Activated T-helper 1 cell treated with anti-CD3 and anti-CD28 coated beads, Interleukin-12 subunit alpha, Interleukin-12 subunit beta, Interleukin-2, Interleukin-4 antibody, amounts not matched to agents 30 ng/mL and 10 ng/mL and 1 ng/mL, durations not matched to agents 14 hours and 24 hours and 36 hours (primary cell): ENCODE measurements at places on chromosomes 12 and 14. TPM values are rescaled to one million over a fixed set of nuclear protein-coding genes. Genes with fewer than 3 reads are reported as not detected.

- peaks cover 2% of the 10 kb centered on the region for H3K27me3 ChIP-seq
- H3K36me3 ChIP-seq, result no peaks in the 10 kb centered on the region
- no peak for DNase-seq
- no peaks in the 10 kb centered on the region for H3K4me1 ChIP-seq
- H3K27ac ChIP-seq, result no peak overlapping the region
- no peak overlapping the region for H3K4me3 ChIP-seq
Measured at GRCh38 chr14:96050482-96050881, 11.3 kb downstream of the C14orf132 start.

DNA sequence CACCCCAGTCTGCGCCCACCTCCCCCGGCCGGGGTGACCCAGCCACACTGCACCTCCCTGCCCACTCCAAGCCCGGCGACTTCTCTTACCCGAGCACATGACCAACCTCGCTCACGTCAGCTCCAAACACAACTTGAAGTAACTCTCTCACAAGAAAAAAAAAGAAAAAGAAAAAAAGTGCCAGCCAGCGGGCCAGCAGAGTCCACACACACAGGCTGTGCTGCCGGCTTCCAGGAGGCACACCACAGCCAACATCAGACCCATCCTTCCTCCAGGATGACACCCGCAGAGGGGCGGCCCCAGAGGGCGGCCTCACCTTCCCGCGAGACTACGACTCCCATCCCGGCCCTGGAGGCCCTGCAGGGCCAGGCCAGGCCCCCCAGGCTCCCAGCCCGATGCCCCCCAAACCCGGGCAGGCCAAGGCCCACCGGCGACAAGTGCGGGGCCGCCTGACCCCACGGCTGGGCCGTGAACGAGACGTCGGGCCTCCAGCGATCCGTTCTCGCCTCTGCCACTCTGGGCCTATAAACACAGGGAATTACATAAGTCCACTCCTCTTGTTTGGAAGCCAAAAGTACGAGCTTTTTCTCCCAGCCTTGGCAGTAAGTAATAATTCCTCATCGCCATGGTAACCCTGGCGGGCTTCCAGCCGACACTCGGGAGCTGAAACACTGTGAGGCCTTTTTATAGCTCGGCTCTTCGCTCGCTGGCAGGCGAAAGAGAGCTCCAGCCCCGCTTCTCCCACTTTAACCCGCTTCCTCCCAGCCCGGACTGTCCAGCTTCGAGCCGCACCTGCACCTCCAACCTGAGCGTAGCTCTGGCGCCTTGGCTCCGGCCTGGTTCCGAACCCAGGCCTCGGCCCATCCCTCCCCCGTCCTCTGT is 49.1 kb downstream of the NCOR2 start:
- no peak overlapping the region for H3K4me3 ChIP-seq
- no peak overlapping the region for H3K27ac ChIP-seq
- DNase-seq, result no peak
- peaks cover 4% of the 10 kb centered on the region for H3K4me1 ChIP-seq
- H3K36me3 ChIP-seq, result peaks cover 2% of the 10 kb centered on the region

DNA sequence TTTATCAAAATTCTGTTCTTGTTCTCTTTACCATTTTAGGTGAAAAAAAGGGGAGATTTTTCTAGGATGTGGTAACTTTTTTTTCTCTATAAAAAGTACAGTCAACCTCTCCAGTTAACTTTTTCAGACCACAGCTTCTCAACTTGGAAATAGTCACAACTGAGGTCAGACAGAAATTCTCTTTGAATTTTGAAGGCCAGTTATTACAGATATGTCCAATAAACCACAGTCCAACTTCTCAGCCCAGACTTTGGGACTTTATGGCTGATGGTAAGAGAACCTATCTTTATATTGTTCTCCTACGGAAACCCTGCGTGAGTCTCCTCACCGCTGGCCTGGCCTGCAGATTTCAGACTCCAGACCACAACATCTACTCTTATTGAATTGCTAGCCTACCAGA is 176.7 kb downstream of the DACT1 start:
- no peaks in the 10 kb centered on the region for H3K36me3 ChIP-seq
- no peak overlapping the region for H3K4me3 ChIP-seq
- DNase-seq, result no peak

KRT71 gene
- total RNA-seq, result not detected in 2 replicates

IFNG-AS1 gene
- 0.41 and 0.83 TPM in 2 replicates for total RNA-seq

GRIN2B gene
- not detected in 2 replicates for total RNA-seq

TRIM9 gene
- total RNA-seq, result 0.31 TPM in 1 of 2 replicates, not detected in the other
